RKO (cell line): ENCODE measurements at places on chromosomes 2 and 18.
A peak's percentile ranks its signal among the peaks of the same experiment; 100 is the strongest.

GRCh38 chr18:24726727-24727492 is 266.5 kb downstream of the HRH4 start:
- DNase-seq = peak; percentile 82

- no peak for DNase-seq
Measured at GRCh38 chr2:104547221-104547620, 306.7 kb upstream of the POU3F3 start.

GRCh38 chr18:35409911-35410310 is 32.8 kb upstream of the ZNF396 start:
- no peak for DNase-seq

GRCh38 chr18:21074336-21075323 is 37.0 kb downstream of the ROCK1 start:
- no peak for DNase-seq

DNA sequence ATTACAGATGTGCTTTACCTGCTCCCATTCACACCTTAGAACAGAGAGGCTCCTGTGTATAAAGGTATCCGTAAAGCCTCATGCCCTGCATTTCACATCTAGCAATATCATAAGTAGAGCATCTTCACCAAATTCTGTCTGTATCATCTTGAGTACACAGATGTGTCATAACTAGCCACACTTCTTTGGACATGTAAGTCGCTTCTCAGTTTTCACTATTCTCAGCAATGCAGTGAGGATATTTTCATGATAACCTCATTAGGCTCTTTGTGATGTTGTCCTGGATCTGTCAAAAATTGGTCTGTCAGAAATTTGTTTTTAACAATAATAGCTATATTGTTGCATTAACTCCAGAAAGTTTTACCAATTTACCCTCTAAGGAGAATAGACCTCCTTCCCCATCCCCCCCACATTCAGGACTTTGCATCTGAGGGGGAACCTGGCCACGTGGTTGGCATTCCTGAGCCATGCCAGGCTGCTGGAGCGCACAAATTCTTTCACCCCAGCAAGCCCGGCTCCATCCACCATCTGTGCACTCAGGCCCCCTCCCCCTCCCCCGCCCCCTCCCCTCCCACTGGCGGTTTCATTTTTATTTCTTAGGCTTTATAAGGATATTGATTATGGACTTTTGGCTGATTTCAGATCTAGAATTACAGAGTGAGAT is 34.1 kb downstream of the AGAP1 start:
- no peak for DNase-seq

DNA sequence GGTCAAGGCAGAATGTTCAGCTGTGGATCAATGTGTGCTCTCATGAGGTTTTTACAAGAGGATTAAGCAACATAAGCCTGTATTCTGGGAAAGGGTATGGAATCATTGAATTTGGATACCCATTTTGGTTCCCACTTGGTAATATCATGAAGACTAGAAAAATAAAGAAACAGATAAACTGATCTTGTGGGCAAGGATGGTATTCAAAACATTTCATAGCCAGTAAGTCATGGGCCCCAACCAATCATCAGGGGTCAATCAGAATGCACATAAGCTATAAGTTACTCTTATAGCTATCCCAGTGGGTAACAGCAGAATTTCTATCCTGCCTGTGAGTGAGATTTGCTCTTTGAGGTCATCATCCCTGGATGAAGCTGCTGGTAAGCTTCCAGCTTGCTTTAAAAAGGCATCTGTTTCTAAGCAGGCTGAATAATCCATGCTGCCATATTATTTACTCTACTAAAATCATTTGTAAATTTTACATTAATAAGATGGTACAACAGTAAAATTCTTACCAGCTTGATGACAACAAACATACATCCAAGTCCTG is 291.2 kb downstream of the RAD51AP2 start:
- DNase-seq = no peak

- peak; percentile 29 for DNase-seq
Measured at GRCh38 chr2:152115952-152116351, 17.1 kb upstream of the CACNB4 start.

- peak; percentile 10 for DNase-seq
Measured at GRCh38 chr2:232292395-232293154, 86.0 kb upstream of the ALPP start.

DNA sequence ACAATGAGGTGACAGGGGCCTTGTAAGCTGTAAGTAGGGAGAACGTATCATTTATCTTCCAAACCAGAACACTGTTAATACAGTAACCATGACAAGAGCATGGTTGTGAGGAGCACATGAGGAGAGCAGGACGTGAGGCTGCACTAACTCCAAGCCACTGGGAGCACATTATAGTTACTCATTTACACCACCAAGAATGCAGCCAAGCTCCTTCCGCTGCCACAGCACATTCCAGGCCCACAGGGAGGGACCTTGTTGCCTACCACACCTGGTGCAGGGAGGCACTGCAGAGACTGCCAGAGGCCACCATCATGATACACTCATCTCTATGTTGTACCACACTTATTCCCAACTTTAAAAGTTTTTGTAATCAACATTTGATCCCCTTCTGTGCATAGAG is 13.5 kb upstream of the SFXN5 start:
- DNase-seq = no peak
